ENCODE measurements at places on chromosomes 4 and X.

GRCh38 chrX:132648895-132649294, 160.1 kb upstream of the MBNL3 start:
- no peak for DNase-seq

GRCh38 chr4:186021461-186022167, 47.3 kb upstream of the TLR3 start:
- DNase-seq: no peak

GRCh38 chrX:135974279-135974856, 580 bp upstream of the MMGT1 start:
- peak; percentile 49 for DNase-seq

DNA sequence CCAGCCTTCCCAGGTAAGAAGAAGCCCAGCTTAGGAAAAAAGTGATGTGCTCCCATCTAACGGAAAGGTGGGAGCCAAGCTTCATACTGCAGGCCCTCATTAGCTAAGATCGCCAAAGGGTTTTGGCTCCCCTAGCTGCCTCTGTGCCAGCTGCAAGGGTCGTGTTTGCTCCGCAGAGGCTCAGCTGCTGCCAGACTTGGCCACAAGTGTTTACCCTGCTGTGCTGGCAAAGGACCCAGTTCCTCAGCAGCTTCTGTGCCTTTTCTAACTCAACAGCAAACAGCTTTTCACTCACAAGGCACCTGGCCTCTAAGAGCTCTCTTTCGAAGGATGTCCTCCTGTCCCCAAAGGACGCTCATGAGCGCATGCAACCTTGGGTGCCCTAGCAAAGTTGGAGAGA, 12.2 kb upstream of the VMA21 start:
- DNase-seq: no peak

DNA sequence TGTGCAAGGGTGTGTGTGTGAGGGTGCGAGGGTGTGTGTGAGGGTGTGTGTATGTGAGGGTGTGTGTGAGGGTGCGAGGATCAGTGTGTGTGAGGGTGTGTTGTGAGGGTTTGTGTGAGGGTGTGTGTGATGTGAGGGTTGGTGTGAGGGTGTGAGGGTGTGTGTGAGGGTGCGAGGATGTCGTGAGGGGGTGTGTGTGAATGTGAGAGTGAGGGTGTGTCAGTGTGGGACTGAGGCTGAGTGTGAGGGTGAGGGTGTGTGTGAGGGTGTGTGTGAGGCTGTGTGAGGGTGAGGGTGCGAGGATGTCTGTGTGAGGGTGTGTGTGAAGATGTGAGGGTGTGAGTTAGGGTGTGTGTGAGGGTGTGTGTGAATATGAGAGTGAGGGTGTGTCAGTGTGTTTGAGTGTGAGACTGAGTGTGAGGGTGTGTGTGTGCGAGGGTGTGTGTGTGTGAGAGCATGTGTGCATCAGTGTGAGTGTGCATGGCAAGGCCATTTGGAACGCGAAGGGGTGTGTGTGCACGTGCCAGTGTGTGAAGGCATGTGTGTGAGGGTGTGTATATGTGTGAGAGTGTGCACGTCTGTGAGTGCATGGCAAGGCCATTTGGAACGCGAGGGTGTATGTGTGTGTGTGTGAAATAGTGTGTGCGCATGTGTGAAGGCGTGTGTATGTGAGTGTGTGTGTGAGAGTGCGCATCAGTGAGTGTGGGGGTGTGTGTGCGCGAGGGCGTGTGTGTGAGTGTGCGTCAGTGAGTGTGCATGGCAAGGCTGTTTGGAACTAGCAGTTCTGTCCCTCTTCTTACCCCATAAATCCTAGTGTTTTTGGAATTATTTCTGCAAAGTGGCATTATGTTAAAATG, 69.8 kb downstream of the RGS12 start:
- no peak for DNase-seq

DNA sequence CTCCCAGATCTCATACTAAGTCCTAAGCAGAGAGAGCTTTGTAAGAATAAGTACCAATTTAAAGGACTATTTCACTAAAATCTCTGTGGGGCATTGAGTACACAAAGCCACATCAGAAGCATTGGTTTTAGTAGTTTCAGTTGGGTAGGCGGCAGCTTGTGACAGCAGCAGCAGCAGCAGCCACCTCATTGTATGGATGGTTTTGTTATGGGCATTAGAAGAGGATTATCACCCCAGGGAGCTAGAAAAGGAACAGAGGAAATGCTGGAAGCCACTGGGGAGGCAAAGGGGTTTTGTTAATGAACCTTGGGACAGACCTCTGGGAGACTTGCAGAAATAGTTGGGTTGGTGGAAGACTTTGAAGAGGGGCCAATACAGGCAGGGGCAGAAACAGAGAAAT, 93.9 kb upstream of the FRMPD3 start:
- DNase-seq: no peak

DNA sequence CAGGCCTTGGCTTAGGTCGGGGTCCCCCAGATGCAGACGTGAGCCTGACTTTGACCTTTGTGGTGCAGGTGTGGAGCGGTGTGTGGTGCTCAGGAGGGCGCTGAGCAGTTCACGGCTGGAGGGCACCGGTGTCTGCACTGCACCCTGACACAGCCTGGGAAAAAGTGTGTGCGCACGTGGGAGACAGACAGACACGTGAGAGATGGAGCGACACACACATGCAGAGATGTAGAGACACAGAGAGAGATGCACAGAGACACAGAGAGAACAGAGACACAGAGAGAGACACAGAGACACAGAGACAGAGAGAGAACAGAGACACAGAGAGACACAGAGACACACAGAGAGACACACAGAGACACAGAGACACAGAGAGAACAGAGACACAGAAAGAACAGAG, 6.2 kb upstream of the HTRA3 start:
- DNase-seq: no peak

- DNase-seq: no peak
Observed at GRCh38 chrX:33892670-33893069, 239.4 kb downstream of the FAM47A start.

GRCh38 chrX:37830371-37830770, 17.0 kb downstream of the DYNLT3 start:
- no peak for DNase-seq

GRCh38 chr4:1027915-1028238, 16.5 kb downstream of the FGFRL1 start:
- DNase-seq: no peak

GRCh38 chrX:12978205-12979025, 3.5 kb downstream of the TMSB4X start:
- DNase-seq: no peak

DNA sequence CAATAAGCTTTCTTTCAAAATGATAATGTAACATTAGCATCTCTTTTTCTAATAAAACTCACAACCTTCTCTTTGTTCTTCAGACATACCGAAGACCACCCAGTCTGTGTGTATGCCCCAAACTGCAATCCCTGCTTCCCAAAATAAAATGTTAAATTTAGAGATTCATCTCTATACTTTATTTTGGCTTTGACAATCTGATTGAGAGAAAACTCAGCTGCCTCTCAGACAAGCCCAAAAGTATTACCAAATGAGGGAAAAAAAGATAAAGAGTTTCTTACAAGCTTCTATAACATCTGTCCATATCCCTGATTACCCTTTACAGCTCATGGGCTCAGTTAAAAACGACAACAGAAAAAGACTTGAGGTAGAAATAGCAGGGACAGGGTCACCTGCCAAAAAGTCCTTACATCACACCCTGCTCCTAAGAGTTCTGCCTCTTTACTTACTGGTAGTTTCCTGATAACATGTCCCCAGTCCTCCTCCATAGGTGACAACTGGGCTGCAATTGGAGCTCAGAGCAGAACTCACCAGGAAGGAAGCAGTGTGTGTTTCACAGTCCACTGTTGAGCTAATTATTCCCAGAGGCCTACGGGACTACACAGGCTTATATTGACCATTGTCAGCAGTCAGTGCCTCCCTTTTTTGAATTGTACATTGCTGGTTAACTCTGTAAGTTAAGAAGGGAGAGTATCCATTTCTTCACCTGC, 70.9 kb upstream of the FAM9C start:
- no peak for DNase-seq

DNA sequence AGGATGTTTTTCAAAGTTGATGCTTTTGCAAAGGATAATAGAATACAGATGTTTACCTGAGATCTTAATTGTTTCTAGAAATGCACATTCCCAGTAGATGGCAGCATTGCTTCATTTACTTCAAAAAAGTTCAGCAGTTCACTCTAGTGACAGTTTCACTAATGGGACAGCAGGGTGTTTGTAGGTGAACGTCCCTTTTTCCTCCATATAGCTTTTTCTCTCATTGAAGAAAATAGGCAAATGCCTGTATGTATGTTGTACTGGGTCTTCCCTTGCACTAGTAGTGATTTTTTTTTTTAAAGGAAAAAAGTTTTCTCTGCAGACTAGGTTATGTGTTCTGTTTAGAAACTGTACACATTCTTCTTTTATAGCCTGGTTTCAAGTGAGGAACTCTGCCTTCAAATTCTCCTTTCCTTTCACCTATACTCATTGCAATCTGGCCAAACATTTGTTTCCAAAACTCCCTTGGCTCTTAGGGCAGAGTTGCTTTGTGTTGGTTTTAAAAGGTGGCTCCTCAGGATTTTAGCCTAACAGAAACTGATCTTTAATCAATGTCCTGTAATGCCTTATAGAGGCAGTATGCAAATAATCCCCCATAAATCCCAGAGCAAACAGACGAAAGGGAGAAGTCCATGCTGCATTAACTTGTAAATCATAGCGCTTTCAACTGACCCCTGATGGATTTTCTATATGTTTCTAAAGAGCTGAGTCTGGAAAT, 86.3 kb downstream of the EGF start:
- DNase-seq: no peak

- no peak for DNase-seq
Observed at GRCh38 chr4:40731792-40732245, 17.9 kb upstream of the NSUN7 start.

DNA sequence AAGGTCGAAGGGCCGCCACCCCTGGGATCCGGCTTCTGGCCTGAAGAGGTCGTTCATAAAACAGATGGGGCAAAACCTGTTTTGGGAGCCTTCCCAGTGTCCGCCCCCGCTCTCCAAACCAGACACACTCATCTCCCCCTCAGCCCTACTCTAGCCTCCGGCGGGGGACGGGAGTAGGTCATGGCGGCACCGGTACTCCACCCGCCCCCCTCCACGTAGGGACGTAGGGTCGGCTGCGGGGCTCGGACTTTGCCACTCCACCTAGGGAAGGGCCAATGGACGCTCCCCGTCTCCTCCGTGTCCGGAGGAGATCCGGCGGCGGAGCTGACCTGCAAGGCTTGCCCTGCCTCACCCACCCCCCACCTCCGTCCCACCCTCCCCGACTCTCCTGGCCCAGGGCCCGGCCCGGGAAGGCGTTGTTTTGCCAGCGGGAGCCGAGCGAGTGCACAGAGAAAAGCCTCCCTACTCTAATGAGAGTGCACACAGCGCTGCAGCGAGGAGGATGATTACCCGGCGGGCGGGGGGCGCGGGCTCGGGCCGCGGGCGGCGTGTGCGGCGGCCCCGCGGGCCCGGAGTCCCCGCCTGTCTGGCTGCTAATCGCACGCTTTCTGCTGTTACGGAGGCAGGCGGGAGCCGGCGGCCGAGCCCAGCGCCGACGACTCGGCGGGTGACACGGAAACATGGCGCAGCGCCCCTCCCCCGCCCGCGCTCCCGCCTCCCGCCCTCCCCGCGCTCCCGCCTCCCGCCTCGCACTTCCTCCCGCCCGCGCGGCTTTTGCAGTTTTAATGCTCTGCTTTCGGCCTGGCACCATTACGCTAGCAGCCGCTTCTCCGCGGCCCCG, 8.3 kb upstream of the BCOR start:
- DNase-seq: peak; percentile 58

- DNase-seq: no peak
Observed at GRCh38 chrX:100913111-100913510, 15.6 kb downstream of the XKRX start.

DNA sequence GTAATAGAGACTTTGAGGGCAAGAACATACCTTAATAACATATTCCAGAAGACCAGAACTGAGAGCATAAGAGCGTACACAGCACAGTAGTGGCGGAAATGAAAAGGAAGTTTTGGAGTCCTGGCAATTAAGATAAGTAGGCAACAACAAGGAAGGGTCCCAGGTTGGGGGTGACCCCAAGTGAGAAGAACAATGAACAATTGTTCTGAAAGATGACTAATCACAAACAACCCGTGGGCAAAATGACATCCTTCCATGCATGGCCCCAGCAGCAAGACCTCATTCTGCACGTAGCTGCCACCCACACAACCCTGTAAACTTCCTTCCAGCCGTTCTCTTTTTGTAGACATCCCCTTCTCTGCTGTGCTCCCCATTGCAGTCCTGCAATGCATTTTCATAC, 384.4 kb upstream of the PABPC4L start:
- no peak for DNase-seq

- no peak for DNase-seq
Observed at GRCh38 chr4:47451657-47452056, 11.8 kb downstream of the COMMD8 start.

DNA sequence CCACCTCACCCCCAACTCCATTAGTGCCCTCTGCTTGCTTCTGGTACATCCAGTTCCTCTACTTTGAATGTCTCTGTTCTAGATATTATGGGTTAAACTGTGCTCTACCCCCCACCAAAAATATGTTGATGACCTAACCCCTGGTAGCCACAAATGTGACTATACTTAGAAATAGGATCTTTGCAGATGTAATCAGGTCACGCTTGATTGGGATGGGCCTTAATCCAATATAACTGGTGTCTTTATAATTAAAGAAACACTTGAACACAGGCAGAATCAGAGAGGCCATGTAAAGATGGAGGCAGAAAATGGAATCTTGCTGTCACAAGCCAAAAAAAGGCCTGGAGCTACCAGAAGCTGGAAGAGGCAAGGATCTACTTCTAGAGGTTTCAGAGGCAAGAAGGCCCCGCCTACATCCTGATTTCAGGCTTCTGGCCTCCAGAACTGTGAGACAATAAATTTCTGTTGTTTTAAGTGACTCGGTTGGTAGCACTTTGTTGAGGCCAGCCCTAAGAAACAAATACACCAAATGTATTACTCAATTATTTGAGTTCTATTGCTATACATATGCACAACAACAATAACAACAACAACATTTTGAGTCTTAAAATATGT, 220.0 kb downstream of the PPP3CA start:
- no peak for DNase-seq

- no peak for DNase-seq
Observed at GRCh38 chrX:149372866-149373265, 132.2 kb downstream of the IDS start.

GRCh38 chrX:153947009-153947769, 2.7 kb upstream of the RENBP start:
- DNase-seq: peak; percentile 65

- DNase-seq: no peak
Observed at GRCh38 chr4:58456727-58457384, 1346.7 kb upstream of the IGFBP7 start.

GRCh38 chrX:6640727-6641126, 105.8 kb upstream of the VCX3A start:
- no peak for DNase-seq

- peak; percentile 42 for DNase-seq
Observed at GRCh38 chr4:43132010-43132582, 239.6 kb downstream of the GRXCR1 start.

DNA sequence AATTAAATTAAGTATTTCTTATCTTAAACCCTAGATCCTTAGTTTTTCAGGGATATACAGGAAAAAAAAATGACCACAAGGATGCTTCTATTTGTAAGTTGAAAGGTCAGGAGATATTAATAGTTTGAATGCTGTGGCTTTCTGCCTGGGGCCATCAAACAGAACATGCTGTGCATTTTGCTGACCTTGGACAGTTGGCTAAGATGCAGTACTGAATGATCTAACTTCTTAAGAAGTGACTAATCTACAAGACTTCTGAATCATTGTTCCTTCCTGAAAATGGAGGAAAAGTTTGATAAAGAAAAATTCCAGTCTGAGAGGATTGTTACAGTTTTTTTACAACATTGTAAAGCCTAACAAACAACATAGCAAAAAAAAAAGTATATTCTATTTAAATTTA, 237.8 kb upstream of the JADE1 start:
- no peak for DNase-seq

GRCh38 chr4:187940299-187940698, 55.3 kb upstream of the ZFP42 start:
- no peak for DNase-seq
